Activated T-helper 1 cell treated with anti-CD3 and anti-CD28 coated beads, Interleukin-12 subunit alpha, Interleukin-12 subunit beta, Interleukin-2, Interleukin-4 antibody, amounts not matched to agents 30 ng/mL and 10 ng/mL and 1 ng/mL, durations not matched to agents 14 hours and 24 hours and 36 hours (primary cell): ENCODE measurements at places on chromosomes 7 and 10. TPM values are rescaled to one million over a fixed set of nuclear protein-coding genes. Genes with fewer than 3 reads are reported as not detected.

DNA sequence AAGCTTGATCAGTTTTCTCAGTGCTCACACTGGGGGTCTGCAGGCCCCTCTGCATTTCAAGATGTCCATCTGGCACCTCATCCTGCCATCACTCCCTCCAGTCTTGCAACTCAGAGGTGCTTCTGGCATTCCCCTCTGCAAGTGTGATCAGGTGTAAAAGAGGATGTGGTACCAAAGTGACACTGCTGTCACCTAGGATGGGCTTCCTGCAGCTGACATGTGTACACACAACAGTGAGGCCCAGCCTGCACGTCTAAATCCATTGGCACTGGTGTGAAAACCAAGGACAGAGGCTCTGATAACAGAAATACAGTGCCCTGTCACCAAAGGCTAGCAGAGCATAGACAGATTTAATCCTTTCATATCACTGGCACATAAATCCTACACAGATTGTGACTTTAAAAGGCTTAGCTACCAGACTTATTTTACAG lies 162.5 kb upstream of the CELF2 start:
- H3K27me3 ChIP-seq: peaks cover 12% of the 10 kb centered on the region
- H3K4me3 ChIP-seq: no peak overlapping the region
- H3K27ac ChIP-seq: no peak overlapping the region
- peaks cover 10% of the 10 kb centered on the region for H3K4me1 ChIP-seq
- H3K36me3 ChIP-seq: no peaks in the 10 kb centered on the region

DNA sequence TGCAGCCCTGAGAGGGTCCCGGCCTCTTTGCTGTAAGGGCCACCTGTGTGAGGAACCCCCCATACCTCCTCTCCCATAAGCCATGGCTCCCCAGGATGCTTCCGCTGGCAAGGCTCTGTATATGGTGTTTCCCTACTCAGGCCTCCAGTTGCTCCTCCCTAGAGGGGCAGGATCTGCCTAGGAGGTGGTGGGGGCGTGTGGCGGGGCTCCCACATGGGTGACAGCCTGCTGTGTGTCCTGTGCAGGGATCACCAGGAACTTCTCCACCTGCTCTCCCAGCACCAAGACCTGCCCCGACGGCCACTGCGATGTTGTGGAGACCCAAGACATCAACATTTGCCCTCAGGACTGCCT lies 25.7 kb upstream of the CSGALNACT2 start:
- H3K4me1 ChIP-seq: peaks cover 10% of the 10 kb centered on the region
- DNase-seq: no peak
- H3K36me3 ChIP-seq: no peaks in the 10 kb centered on the region
- no peak overlapping the region for H3K27ac ChIP-seq
- no peak overlapping the region for H3K4me3 ChIP-seq

DNA sequence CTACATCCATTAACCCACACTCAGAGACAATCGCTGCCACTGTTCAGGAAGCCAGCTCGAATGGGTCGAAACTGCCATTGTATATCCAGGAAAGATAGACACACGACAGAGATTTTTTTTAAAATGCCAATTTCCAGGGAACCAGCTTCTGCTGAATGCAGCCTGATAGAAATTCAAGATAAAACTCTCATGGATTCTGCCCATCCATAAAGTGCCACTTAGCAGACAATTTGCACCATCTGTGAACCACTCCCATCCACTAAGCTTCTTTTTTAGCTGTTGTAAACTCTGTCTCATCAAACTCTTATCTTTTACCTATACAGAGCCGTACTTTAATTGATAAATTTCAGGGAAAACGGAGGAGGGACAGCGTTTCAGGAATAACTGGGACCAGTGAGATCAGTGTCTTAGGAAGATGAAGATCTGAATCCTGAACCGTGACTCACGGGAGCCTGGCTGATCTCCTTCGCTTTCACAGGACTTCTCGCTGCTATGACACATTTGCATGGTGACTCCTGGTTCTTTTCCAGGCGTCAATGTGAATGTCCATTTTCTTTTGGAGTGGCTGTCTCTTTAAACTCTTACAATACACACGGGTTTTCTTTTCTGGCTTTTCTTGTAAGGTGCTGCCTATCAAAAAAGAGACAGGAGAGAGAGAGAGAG lies 103.4 kb downstream of the FAM204A start:
- H3K27ac ChIP-seq: no peak overlapping the region
- DNase-seq: no peak
- H3K4me1 ChIP-seq: no peaks in the 10 kb centered on the region

DNA sequence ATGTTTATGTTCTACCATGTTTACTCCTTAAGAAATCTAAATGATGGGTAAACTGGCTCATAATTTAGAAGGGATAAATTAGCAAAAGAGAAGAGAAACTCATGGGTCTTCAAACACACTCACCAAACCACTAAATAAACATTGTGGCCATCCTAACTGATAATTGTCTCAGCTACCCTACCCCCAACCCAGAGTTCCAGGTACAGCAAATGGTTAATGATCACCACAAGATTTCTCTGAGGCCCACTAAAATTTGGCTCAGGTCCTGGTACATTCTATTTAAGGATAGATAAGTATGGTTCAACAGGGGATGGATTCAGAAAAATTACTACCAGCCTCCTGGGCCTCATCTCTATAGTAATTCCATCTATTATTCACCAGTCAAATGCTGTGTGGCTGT lies 21.4 kb downstream of the SLC25A13 start:
- no peak overlapping the region for H3K27ac ChIP-seq
- DNase-seq: no peak
- peaks cover 32% of the 10 kb centered on the region for H3K4me1 ChIP-seq

HOXA10 gene
- total RNA-seq: not detected in 2 replicates
